ENCODE measurements at places on chromosomes 7 and 10.

DNA sequence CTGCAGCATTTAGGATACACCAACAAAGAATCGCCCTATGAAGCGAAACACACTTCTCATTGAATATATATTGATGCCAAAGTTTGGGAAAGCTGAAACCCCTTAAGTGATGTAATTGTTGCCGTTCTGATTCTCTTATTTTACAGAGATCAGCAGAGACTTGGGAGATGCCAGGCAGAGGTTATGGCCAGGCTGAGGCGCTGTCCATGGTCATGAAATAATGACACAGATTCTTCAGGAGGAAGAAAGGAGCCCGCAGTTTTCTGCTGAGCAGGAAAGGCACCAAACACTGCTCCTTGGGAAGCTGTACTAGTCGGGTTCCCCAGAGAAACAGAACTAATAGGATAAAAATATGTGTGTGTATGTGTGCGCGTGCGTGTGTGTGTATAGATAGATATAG is 566.0 kb downstream of the CALN1 start:
- no peak for DNase-seq

- no peak for DNase-seq
These were observed 85.9 kb downstream of the FRMD4A start for GRCh38 chr10:14244801-14245211.

DNA sequence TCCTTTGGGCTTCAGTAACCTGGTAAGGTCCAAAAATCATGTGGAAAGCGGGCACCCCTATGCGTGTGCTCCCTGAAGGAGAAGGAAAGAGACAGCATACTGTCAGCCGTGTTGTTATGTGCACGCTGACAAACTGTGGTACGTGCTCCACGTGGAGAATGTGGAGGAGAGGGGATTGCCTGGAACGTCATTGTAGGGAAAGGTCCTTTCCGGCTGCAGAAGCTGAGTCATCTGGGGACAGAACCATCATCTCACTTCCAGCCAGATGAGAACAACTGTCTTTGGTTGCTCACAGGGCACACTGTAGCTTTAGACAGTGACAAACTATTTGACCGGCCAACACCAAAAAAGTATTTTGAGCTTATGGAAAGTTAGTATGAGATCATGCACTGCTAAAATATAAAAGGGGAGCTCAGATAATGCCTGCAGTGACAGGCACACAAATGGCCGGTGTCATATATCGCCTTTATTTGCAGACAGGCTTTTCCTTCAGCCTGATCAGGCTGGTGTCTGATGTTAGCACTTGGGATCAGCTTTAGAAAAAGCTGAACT is 38.8 kb upstream of the GRB10 start:
- DNase-seq, result no peak

GRCh38 chr10:131198843-131199242 is 112.7 kb downstream of the TCERG1L start:
- DNase-seq, result no peak

DNA sequence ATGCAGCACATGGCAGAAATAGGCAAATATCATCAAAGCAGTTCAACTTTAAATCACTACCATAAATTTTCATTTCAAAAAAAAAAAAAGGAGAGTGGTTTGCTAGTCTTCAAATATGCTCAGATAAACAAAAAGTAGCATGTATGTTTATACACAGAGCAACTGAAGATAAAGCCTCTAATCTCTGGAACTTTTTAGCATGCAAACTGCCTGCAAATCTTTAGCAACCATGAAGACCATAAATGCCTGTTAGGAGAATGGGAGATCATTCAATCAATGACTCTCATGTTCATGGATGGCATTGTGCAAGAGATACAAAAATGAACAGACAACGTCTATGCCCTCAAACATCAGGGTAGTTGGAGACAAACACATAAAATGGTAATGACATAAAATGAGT is 57.3 kb downstream of the ORC5 start:
- DNase-seq, result no peak

GRCh38 chr10:109430043-109430760 is 493.1 kb downstream of the XPNPEP1 start:
- no peak for DNase-seq

GRCh38 chr10:91558473-91558872 is 74.4 kb downstream of the PPP1R3C start:
- DNase-seq, result no peak

- peak; percentile 62 for DNase-seq
These were observed 90.1 kb downstream of the FAM53B start for GRCh38 chr10:124653811-124654651.

DNA sequence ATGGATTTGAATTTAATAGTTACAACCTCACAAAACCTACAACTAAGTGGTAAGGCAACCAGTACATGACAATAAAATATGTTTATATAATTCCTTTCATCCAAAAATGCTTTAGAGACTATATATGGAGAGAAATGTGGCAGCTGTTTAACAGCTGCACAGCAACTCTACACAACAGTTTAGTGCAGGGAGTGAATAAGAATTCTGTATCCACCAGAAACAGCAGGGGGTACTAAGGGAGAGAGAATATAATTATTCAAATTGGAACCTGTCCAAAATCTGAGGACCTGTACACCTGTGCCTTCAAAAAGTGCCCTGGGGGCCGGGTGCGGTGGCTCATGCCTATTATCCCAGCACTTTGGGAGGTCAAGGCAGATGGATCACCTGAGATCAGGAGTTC is 49.6 kb downstream of the POLL start:
- no peak for DNase-seq

DNA sequence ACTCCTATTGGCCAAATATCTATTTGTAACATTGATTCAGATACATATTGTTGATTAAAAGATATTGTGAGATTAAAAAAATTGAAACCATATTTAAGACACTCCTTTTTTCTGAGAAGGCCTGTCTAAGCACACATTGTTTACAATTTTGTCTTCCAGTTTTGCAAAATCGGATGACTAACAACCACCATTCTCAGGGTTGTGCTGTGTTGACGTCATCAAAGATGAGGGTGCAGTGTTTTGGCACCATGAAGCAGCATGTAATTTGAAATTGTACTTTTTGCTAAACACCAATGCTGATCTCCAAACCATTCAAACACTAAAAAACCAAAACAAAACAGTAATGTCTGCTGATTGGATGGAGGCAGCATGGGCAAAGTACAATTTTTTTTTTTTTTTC is 7.4 kb downstream of the CREB5 start:
- DNase-seq, result no peak

DNA sequence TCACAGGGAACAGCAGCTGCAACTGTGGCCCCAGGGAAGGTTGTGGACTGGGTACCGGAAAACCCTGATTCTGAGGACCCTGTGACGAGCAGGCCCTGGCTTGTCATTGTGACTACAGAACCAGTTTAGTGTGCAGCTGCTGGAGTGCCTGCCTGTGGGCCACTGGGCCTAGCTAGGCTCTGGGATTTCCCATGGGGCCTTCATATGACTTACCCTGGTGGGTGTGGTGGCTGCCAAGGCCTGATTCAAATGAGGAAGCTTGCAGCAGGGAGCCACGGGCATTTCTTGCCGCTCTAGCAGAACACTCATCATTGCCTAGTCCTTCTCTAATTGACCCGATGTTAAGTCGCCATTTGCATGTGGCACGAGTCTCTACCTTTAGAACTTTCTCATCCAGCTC is 14.7 kb upstream of the CAMK2G start:
- DNase-seq, result peak; percentile 76

DNA sequence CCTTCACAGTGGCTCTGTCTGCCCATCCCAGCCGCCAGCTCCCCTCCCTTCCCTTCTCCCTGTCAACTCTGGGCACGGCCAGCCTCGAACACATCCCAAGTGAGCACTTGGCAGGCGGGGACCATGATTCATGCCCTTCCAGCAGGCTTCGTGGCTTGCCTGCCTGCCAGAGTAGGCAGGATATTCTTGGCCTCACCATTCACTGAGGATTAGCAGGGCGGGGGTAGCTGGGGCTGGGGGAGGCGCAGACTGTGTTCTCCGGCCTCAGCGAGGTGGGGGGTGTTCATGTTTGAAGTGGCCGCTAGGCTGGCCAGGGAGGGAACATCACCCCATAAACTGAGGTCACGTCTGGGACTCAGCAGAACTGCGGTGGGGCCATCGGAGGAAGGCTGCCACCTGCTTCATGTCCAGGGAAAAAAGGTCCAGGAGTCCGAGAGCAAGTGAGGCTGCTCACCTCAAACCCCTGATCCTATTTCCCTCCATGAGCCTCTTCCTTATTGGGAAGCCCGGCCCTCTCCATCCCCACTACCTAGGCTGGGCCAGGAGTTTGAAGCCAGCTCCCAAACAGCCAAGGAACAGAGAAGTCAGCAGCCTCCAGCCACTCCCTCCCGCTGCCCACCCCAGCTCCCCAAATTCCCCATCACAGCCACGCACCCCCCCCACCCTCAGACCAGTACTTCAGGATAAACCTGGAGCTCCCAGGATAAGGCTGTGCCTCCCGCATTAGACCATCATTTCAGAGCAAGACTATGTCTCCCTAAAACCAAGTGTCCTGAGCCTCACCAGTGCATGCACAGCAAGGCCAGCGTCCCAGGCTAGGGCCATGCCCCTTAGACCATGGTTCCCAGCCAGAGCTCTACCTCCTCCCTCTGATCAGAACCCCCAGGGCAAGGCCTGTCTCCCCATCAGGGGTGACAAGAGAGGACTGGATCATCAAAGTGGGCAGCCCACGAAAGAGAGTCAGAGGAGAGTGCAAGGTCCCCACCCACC is 42.8 kb upstream of the RABGEF1 start:
- DNase-seq, result peak; percentile 65

DNA sequence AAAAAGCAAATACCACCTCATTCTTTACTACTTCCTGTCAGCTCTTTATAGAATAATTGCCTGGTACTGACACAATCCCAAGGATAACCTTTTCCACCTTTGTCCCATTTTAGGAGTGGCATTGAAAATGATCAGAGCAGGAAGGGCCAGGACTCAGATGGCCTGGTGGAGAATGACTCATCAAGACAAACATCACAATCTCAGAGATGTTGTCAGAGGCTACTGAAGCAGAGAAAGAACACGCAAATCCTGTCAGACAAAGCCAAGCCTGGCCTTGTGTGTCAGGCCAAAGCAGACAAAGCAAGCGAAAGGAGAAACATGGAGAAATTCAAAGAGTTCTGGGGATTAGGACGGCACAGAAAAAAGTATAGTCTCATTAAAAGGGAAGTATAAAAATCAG is 40.9 kb downstream of the NSUN6 start:
- no peak for DNase-seq

- DNase-seq, result no peak
These were observed 69.6 kb upstream of the RAPGEF5 start for GRCh38 chr7:22426463-22427094.

DNA sequence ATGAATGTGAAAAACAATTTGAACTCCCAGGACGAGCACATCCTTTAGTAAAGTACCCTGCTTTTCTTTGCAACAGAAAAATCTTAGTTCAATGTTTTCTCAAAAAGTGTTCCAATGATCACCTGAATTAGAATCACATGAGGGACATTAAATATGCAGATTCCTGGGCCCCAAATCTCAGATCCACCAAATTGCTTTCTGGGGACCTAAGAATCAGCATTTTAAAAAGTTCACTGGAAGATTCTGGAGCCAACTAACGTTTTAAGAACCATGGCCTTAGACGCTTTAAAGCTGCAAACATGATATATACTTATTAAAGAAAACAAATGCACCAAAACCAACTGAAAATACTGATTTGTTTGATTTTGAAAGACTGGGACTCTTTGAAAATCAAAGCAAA is 143.4 kb upstream of the TMEM168 start:
- no peak for DNase-seq

DNA sequence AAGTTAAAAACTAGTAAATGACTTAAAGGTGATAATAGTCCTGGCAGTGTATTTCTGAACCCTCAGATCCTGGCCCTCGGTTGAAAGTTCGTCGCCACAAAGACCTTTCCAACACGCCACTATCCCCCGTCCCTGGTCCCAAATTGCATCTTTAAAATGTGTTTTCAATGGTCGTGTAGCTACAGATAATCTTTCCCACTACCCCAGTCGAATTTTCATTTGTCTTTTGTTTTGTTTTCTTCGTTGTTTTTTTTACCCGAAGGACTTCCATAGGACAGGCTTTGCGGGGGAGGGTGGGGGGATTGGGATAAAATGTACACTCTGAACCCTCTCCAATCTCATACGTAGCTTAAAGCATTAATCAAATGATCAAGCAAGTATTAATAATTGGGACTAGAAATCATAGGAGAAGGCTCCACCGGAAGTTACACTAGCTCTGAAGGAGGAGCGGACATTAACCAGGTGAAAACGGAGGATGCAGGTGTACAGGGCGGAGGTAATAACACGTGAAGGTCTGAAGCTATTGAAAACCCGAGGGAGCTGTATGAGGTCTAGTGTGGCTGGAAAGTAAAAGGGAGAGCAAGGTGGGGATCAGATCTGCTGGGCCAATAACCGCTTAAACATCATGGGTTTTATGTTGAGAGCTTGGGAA is 32.8 kb upstream of the PHF14 start:
- no peak for DNase-seq

DNA sequence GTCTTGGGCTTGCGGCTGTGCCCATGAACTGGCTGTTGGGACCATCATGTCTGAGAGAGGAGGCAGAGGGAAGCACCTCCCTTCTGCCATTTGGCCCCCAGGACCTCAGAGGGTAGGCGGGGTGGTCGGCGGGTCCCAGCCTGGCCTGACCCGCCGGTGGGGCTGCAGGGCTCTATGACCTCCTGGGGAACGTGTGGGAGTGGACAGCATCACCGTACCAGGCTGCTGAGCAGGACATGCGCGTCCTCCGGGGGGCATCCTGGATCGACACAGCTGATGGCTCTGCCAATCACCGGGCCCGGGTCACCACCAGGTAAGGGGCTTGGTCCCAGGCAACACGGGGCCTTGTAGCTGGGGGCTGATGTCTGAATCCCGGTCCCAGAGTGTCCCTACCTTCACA is 14.1 kb downstream of the SUMF2 start:
- DNase-seq, result peak; percentile 32

GRCh38 chr7:96273716-96274115 is 48.2 kb downstream of the SLC25A13 start:
- DNase-seq, result no peak

- no peak for DNase-seq
These were observed 8.8 kb downstream of the STK17A start for GRCh38 chr7:43591558-43592180.

- DNase-seq, result no peak
These were observed 49.7 kb downstream of the SEMA3A start for GRCh38 chr7:84144935-84145334.

DNA sequence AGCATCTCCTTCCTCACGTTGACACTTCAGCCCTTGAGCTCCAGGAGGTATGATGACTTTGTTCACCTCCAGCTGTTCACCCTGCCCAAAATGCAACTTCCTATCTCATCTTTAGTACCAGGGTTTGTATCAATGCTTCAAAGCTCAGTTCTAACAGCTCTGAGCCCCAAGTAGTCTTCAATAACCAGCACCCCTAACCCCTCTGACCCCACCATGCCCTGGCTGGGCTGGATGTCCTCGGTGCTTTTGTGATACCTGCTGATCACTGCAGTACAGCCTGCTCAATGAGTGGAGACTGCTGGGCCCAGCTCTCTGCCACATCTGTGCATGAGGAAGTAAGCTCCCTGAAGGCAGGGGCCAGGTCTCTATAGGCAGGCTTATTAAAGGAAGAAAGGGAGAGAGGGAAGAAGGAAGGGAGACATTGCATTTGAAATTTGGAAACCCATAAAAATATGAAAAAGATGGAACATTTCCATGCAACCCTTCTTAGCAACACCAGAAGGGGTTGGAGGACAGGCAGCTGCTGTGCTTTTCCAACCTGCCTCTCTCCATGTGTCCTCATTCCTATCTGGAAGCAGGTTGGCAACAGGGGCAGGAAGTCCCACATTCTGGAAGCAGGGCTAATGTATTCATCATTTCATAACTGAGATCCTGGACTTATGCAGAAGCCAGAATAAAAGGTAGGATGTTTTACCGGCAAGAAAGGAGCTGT is 756.1 kb downstream of the GRID1 start:
- no peak for DNase-seq
